Cardiac septum (tissue), 1 donor: ENCODE measurements at places on chromosomes 6 and 20.

- no peak for DNase-seq
These were observed 546 bp upstream of the KLHL32 start for GRCh38 chr6:96923871-96924493.

DNA sequence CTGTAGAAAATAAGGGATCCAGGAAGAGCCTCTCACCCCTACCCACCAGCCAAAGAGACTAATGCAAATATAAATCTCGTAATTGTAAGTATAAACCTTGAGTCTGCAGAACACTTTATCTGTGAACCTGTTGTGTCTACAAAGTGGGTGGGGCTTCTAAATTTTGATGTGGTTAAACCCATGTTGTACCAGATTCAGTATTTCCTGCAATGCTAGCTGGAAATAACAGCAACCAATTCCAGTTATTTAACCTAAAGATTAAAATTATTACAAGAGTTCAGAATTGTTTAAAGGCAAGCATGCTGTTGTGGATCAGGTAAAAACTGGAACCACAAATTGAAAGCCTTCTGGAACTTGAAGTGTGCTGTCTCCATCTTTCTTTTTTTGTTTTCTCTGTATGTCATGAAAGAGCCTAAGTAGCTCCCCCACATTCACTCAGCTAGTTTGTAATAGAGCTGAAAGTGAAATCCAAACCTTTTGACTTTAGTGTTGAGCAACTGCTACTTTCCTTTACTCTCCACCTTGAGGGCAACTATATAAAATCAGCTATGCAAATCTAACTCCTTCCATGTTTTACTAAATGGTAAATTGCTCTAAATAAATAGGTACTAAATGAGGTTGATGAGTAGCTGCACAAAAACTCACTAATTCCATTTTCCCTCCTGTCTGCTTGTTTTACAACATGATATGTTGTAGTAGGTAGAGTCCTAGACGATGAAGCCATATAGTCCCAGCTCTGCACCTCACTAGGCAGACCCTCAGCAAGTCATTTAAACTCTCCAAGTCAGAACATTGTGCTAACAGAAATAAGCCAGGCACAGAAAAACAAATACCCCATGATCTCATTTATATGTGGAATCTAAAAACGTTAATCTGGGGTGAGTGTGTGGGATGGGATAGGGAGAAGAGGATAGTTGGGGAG is 17.9 kb upstream of the THEMIS start:
- DNase-seq: no peak

DNA sequence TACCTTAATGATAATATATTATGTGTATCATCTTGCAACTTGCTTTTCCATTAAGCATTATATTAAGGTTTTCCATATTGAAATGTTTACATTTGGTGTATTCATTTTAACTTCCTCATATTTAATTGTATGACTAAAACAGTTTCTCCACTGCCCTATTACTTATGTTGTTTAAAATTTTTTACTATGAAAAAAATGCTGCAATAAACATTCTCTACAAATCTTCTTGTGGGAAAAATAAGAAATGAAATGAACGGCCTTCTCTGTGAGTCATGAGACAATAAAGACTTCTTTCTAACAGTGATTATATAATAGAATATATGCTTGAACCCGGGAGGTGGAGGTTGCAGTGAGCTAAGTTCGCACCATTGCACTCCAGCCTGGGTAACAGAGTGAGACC is 25.5 kb downstream of the FASTKD5 start:
- DNase-seq: no peak

GRCh38 chr6:108968325-108969316 is 120.4 kb downstream of the ARMC2 start:
- DNase-seq: no peak

- DNase-seq: no peak
These were observed 79.3 kb downstream of the CAP2 start for GRCh38 chr6:17472653-17473183.

DNA sequence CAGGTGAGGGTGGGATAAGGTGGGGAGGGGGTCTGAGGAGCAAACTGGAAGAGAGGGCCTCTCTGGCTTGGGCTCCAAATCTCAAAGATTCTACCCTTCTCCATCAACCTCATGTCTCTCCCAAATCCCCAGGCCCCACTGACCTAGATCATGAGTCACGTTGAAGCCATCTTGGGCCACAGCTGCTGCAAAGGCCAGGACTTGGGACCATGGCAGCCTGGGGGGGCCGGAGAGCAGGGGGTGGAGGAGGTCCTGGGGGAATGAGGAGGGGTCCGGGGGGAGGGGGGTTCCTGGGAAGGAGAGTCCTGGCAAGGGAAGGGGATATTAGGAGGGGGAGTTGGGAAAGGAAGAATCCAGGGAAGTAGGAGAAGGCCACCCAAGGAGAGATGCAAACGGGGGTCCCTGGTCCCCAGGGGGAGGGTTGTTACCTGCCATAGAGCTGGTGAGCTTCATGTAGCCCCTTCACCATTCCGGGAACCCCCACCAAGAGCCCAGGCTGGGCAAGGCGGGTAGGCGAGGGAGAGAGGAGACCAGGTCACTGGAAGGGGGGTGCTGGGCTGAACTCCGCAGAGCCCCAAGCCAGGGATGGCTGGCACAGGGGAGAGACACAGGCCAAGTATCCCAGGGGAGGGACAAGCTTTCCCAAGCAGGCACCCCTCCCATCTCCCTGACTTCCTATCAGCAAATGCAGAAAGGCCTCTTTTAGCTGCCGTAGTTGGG is 12.7 kb downstream of the GGT7 start:
- no peak for DNase-seq

DNA sequence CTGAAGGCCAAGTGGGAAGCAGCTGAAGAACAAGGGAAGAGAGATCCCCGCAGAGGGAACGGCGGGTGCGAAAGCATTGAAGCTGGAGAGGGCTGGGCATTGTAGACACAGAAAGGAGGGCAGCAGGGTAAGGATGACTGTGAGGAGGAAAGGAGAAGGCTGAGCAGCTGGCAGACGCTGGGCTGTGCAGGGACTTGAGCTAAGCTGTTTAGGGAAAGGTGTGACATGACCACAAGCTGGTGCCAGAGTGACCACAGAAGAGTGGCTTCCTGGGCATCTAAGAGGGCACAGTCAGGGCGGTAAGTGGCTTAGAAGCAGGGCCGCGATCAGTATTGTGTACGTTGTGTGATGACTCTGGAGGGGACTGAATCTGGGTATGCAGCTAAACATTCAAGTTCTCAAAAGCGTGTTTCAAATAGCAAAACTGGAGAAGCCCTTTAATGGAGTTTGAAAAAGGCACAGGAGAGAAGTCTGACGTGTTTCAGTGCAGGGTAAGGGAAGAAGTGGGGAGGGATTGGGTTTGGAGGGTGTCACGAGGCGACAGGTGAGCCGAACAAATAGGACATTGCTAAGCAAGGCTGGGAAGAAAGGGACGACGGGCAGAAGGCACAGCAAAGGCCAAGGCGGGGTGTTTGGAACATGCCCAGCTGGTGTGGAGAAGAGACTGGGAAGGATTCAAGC is 46.1 kb upstream of the ARFGEF2 start:
- no peak for DNase-seq

DNA sequence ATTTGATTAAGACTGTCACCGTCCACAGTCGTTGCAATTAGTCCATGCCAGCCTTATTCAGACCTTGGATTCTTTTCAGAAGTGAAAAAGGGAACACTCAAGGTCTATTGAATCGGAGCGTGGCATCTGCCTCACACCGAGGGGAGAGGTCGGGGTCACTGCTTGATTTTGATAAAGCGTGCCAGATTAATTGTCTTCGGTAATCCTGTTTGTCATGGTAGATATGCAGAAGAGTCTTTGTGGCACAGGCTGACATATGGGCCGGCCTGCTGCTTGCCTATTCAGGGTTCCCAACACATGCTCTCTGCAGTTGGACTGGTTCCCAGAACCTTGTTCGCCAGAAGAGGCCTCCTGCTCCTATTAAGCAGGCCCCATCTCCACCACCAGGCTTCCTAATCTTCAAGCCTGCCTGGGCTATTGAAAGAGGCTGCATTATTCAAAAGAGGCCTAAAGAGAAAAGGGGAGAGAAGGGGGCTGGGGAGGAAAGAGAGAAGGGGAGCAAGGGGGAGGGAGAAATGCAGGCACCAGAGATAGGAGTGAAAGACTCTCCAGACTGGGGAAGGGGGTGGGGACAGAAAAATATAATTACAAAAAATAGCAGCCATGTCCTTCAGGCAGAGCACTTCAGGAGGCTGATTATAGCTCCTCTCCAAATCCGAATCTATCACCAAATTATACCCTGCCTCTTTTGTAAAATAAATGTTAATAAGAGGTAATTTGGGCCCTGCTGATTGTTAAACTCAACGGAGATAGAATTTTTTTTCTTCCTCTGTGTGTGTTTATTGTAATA is 611.3 kb downstream of the HDGFL1 start:
- DNase-seq: peak; percentile 79

- DNase-seq: no peak
These were observed 12.7 kb upstream of the GSTA3 start for GRCh38 chr6:52922161-52922560.

- DNase-seq: no peak
These were observed 57.1 kb downstream of the CDH22 start for GRCh38 chr20:46251211-46251673.

DNA sequence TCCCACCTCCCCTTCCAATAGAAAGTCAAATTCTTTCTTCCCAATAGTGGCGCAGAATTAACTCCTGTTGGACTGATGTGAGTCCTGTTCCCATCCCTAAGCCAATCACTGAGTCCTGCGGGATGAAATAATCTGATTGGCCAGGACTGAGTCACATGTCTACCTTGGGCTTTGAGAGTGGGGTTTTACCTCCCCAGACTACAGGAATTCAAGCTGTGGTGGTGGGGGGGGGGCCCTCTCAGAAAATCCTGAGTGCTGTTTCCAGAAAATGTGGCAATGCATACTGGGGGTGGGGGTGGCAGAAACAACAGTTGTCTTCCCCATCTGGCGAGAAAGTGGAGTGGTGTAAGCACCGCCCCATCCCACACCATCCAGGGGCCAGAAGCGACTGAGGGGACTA is 65.7 kb downstream of the CTCFL start:
- no peak for DNase-seq

DNA sequence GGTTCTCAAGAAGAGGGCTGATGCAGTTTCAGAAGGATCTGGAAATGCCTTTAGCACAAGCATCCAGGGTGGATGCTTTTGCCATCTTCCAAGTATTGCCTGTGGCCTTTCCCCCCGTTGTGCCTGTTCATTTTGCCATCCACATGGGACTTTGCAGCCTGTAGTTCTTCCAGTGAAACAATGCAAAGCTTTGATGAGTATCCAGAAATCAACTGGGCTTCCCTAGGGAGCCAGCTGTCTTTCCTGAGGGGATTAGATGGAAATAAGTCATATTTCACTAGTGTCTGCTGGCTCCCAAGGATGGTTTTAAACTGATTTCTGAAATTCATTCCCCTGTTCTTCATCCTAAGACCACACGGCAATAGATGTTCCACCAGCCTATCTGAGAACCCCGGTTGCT is 63.3 kb downstream of the CAP2 start:
- DNase-seq: no peak

- DNase-seq: no peak
These were observed 28.9 kb upstream of the RALGAPA2 start for GRCh38 chr20:20741087-20742045.

DNA sequence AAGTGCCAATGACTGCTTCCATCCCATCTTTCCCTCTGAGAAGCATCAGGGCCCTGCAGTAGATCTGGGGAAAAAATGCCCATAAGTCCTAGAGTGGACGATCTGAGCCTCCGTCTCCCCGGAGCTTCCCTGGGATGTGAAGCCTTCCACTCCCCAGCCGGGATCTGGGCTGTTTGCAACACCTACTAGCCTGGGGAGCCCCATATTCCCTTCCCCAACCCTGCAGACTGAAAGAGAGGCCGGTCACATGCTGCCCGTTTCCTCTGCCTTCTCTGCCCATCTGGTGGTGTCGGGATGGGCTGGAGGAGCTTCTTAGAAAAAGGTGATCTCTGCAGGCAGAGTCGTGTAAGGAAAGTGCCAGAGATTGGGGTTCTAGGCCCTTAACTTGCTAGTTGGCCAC is 1.1 kb downstream of the SNPH start:
- no peak for DNase-seq

GRCh38 chr20:40869218-40870147 is 159.1 kb upstream of the TOP1 start:
- no peak for DNase-seq

GRCh38 chr6:87105823-87106222 is 10.9 kb upstream of the CGA start:
- no peak for DNase-seq

- DNase-seq: no peak
These were observed 8.6 kb upstream of the IP6K3 start for GRCh38 chr6:33755070-33755869.

DNA sequence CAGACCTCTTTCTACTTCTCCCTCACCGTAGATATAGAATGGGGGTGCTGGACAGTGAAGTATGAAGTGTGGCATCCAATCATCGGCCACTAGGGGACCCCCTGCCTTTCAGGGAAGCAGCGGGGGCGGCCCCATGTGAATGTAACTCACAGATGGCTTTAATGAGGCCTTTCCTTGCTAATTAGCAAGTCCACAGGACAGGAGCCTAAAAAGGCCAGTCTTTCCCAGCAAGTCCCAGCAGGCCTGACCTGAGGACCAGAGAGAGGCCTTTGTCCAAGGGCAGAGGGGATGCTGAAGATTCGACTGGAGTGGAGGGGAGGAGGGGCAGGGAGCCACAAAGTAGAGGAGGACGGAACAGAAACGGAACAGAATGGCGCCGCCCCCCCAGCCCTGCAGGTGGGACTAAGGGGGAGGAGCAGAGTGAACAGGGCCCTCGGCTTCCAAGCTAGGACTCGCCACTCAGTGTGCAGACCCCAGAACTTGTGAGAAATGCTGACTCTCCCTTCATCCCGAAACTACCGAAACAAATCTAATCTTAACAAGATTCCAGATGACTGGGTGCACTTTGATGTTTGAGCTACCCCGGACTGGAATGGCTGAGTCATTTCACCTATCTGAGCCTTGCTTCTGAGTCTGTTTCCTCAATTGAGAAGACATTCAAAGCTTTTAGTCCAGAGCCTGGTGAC is 5.8 kb downstream of the C6orf132 start:
- no peak for DNase-seq

GRCh38 chr20:41446456-41446855 is 79.8 kb upstream of the EMILIN3 start:
- no peak for DNase-seq

GRCh38 chr20:58701431-58702160 is 9.0 kb downstream of the NPEPL1 start:
- DNase-seq: peak; percentile 55

- DNase-seq: peak; percentile 5
These were observed 190.2 kb downstream of the BMP7 start for GRCh38 chr20:57076152-57076652.

- DNase-seq: no peak
These were observed 14.5 kb downstream of the CSNK2A1 start for GRCh38 chr20:528923-529604.

- no peak for DNase-seq
These were observed 100.9 kb downstream of the TMEM200A start for GRCh38 chr6:130466748-130467061.
